Suppressor macrophage treated with lipopolysaccharide for 1 hour (primary cell): ENCODE measurements at places on chromosomes 5 and 9.

GRCh38 chr5:862367-863243 is 11.8 kb upstream of the ZDHHC11 start:
- DNase-seq: no peak

GRCh38 chr9:93225417-93225816 is 41.5 kb downstream of the WNK2 start:
- DNase-seq: peak; percentile 41

GRCh38 chr5:95735406-95735805 is 4.3 kb downstream of the RHOBTB3 start:
- DNase-seq: no peak

DNA sequence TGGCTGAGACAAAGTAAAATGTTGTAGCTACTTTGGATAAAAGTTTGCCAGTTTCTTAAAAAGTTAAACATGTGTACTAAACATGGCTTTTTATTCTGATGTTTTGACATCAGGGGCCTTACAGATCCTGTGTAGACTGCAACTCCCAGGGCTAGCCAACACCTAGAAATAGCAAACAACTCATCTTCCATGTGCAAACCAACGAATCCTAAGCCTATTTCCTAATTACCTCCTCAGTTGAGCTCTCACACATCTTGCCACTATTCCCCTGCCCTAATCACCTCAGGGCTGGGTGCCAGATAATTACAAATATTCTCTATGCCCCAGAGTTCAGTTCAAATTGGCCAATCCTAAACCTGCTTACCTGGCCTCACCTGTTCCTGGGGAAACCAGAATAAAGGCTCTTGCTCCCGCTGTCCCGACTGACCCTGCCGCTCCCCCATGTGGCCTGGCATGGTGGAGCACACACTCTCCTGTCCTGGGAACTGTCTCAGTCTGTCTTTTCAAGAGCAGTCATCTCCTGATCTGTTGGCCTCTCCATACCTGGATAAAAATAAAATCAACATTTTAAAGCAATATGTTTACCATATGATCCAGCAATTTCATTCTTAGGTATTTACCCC is 37.1 kb upstream of the FAM169A start:
- peak; percentile 8 for DNase-seq

GRCh38 chr5:133664422-133664821 is 52.1 kb upstream of the FSTL4 start:
- DNase-seq: no peak

DNA sequence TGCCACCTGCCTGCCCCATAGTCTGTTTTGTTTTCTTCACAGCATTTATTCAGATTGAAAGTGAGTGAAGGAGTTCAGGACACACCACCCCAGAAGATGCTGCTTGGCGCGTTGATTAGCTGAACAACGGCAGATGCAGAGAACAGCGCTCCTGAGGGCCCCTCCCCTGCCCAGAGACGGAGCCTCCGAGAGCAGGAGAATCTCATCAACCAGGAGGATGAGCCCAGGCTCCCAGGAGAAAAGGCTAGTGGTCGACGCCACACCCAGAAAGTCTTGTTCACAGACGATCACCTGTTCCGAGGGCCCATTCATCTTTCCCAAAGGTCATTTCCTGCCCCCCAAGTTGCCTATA is 180.4 kb upstream of the PPP1R26 start:
- DNase-seq: no peak

DNA sequence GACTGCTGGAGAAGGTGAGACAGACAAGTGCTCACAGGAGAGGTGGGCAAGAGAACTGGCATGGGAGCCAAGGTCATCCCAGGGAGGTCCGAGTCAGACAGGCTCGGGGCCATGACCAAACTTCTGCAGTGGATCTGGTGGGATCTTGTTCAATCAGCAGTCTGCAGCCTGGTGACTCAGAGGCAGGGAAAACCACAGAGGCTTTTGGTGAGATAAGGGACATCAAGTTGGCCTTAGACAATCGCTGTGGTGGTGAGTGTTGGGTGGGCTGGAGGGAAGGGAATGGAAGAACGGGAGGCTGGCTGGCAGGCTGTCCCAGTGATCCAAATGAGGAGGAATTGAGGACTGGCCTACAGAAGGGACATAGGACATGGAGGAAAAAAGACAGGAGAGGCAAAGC is 123.8 kb downstream of the TMEM174 start:
- no peak for DNase-seq

DNA sequence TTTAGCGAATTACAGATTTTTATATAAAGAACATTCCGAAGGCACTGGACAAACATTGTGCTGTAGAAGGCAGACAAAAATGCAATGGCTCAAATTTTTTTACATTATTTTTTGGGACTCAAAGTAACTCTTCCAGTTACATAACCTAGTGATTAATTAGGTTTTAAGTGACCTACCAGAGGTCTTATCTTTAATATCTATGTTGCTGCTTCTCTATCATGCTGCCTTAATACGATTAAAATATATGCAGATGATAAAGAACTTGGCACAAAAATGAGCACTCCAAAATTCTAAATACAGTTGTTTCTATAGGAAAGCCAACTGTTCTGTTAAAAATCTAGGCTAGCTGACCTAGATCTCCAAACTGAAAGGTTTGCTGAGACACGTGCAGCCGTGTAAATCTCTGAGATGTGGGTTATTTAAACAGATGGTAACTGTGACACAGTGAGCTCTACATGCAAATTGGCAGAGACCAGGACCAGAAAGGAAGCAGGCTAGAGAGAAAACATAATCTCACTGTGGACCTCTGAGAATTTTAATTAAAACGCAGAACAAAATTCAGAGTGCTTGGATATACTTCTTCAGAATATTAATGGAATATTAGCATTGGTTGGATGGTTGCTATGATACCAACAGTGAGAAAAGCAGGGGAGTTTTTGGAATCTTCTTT is 56.2 kb downstream of the CAMK4 start:
- DNase-seq: no peak

DNA sequence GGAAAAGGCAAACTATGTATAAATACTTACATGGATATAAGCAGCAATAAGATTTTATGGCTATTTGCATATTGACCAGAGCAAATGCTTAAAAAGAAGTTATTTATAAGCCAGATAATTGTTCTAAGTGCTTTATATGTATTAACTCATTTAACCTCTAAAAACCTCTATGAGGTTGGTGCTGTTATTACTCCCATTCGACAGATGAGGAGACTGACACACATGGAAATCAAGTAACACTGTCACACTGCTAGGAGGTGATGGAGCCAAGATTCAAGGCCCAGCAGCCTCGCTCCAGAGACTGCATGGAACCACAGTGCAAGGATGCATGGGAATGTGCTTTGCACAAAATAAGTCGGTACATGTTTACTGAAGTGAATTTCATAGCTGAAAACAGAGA is 53.7 kb downstream of the C5 start:
- DNase-seq: no peak
